ENCODE measurements at places on chromosomes 5 and 9.

DNA sequence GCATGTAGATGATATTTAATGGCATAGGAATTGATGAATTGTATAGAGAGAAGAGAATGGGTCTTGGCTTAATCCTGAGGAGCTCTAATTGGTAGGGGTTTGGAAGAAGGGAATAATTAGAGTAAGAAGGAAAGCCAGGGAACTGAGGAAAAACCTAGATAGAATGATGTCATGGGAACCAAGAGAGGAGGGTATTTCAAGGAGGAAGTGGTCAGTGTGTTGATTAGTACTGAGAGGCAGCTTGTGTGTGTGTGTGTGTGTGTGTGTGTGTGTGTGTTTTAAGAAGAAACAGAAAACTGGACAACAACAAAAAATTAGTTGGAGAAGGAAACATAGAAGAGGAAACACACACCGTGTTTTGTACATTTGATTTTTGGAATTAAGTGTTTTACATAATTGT is 42.8 kb downstream of the MAST4 start:
- DNase-seq: no peak

DNA sequence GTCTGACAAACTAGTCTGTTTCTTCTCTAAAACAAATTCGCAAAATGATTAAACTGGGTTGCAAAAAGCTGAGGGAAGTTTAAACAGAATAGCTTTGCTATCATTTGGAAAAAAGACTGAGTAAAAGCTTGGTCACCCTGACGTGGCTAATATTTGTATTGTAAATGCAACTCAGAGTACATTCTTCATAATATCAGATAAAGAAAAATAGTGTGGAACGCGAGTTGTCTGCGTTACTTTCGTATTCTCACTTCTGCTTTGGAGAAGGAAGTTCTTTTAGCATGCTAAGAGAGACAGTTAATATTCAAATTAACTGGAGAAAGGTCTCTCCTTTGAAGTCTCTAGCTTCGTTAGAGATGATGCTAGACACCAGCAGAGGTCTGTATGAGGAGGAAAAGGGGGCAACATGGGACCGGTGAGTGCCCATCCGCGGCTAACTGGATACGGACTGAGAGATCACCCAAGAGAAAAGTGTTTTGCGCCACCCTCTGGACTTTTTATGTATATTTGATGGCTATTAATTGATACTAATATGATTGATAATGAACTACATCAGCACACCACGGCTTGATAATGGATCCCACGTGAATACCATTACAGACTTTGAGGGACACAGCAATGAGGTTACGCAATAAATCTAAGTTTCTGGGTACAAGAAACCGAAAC is 2.9 kb upstream of the CNTRL start:
- no peak for DNase-seq

- DNase-seq: no peak
These were observed 427.6 kb downstream of the SPOCK1 start for GRCh38 chr5:137071526-137071925.

DNA sequence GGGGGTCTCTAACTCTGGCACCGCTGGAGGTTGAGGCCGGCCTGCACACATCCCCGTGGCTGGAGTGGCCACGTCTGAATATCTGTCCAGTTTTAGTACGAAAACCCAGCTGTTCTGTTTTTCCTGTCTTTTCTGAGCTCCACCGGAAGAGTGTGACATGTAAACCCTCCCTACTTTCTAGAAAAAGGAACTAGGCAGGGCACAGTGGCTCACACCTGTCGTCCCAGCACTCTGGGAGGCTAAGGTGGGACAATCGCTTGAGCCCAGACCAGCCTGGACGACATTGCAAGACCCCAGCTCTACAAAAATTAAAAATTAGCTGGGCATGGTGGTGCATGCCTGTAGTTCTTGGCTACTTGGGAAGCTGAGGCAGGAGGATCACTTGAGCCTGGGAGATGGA is 8.2 kb upstream of the PHYKPL start:
- DNase-seq: no peak

GRCh38 chr5:173925449-173926071 is 37.4 kb downstream of the CPEB4 start:
- no peak for DNase-seq
